ENCODE measurements at places on chromosomes 2 and 18.

- DNase-seq, result no peak
Measured at GRCh38 chr2:73260338-73260984, 23.8 kb downstream of the FBXO41 start.

- no peak for DNase-seq
Measured at GRCh38 chr2:66344087-66344663, 90.8 kb upstream of the MEIS1 start.

DNA sequence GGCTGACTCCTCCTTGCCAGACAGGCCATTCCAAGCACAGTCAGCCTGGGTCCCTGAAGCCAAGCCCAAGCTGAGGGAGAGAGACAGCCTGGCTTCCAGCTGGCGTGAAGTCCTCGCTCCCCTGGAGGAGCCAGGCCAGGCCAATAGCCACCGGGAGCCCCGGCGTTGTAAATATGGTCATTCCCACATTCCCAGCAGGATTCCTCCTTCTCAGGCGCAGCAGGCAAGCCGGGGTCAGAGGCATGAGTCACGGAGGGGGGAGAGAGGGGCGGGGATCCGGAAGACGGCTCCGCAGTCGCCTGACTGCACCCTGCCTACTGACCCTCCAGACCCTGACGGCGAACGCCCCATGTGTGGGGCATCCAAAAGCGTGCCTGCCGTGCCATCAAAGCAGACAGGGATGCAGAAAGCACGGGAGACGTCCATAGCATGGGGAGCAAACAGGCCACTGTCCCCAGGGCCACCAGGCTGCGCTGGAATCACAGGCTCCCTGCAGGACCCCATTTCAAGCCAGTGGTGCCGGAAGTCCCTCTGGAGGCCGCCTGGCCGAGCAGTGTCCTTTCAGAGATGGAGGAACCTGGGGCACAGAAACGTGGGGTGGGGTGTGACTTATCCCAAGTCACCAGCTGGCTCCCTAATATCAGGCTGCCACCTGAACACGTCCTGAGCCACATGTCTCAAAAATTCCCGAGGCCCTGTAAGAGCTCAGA, 48.2 kb downstream of the TWIST2 start:
- no peak for DNase-seq

DNA sequence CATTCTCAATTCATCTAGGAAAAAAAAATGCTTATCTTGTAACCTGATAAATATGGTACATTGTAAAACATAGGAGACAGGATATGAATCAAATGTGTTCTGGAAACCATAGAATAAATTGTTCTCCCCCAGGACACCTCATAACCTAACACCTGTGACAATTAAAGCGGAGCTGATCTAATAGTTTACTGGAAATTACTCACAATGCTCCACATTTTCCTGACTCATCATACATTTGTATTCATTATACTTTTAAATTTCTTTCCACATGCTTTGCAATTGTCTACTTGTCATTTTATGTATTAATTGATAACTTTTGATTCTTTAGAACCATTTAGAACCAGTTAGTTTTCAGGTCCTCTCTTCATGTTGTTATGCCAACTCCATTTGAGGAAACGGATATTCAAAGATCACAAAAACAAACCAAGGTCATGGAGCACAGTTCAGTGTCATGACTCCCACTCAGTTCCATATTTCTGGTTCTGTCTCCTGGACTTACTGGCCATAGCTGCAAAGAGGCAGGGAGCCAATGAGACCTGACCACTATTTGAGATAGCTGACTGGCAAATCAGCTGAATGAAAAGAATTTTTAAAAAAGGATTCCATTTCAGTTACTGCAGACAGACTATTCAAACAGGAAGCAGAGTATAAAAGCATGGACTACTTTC, 128.5 kb downstream of the CALCRL start:
- no peak for DNase-seq

- DNase-seq, result no peak
Measured at GRCh38 chr18:35953688-35954087, 18.8 kb upstream of the RMP24 start.

DNA sequence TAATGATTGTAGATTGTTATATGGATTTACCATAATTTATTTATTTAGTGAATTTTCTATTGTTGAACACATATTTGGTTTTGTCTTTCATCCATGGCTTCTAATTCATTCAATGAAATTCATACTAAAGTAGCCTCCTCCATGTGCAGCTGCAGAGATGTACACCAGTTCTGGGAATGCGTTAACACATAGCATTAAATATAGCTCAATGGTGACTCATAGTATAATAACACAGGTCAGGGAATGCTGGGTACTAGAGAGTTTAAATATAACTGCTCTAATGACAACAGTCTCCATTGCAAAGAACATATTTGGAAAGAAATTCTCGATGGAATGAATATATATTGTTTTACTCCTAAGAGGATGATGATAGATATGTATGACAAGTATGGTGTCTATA, 1190.2 kb upstream of the NRXN1 start:
- DNase-seq, result peak; percentile 45

GRCh38 chr2:229265727-229266126, 5.4 kb downstream of the PID1 start:
- DNase-seq, result no peak

DNA sequence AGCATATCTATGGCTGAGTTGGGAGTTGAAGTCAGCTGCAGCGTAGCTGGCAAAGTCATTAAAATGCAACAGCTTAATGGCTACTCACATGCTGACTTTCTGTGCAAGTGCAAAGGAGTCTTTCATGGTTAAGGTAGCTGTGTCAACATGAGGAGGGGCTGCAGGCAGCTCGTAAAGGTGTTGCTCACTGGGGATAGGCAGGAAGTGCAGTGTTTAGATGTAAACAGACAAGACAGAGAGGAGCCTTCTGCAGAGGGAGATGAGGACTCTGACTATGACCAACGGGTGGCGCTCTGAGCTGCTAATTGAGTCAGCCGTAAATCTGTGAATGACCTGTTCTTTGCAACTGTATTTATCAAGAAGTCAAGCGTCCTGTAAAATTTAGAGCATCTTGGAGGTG, 22.3 kb upstream of the CAVIN2 start:
- no peak for DNase-seq

- no peak for DNase-seq
Measured at GRCh38 chr2:216243026-216243425, 129.3 kb downstream of the MARCHF4 start.

DNA sequence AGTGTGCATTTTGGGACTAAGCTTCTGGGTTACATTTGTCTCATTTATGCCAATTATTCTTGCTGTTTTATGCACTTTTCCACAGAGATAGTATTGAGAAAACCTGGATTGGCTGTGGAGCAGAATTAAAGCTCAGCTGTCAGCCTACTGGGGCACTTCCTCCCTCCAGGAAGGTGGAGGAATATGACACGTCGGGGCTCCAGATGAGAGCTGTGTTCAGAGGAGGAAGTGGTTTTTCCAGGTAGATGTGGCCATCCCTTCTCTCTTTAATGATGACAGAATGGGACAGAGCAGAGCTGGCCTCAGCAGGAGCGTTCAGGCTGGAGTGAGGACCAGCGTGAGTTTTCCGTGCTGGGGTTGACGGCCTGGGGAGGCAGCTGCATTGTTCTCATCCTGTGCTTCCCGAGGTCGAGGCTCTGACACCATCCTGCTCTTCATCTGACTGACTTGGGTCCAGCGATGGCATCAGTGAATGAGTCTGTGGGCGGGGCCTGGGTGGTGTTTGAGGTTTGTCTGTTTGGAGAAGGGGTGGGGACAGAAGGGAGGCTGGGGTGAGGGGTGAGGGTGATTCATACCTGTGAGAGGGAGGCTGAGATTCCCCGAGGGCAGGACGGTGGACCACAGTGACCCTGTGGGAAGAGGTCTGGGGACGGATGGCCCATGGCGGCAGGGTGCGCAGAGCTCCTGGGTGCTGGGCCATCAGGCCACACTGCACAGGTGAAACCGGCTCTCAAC, 207.0 kb downstream of the LDLRAD4 start:
- no peak for DNase-seq

DNA sequence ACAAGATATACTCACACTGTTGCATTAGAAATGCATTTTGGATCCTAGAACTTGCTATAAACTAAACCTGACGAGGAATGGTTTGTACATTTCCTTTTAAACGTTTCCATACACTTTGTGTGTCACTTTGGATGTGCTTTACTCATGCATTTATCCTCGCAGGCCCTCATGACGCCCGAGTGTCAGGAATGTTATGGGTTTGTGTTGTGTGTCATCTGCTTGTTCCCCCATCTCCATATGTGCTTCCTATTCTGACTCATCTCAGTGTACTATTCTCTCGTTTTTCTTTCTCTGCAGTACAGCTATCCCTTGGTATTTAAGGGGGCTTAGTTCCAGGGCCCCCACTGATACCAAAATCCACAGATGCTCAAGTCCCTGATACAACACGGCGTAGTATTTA, 121.5 kb upstream of the RASGRP3 start:
- DNase-seq, result peak; percentile 83

- DNase-seq, result no peak
Measured at GRCh38 chr2:231245249-231246094, 47.0 kb downstream of the ARMC9 start.

DNA sequence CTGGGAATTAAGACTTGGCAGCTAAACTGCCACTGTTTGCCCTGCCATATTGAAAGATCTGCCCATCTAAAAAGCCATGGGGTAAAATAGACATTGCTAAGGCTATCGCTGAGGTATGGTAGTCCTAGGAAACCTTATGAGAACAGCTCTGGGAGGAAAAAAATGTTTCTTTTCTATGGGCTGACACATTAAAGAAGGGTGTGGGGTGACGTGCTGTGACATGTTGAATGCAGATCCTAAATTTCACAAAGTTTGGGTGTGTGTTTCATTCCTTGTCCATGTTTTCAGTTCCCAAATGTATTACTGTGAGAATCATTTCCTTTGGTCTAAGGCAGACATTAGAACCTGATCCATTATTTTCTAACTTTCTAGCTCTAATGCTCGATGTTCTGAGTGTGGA, 766.4 kb downstream of the BCL11A start:
- DNase-seq, result no peak

DNA sequence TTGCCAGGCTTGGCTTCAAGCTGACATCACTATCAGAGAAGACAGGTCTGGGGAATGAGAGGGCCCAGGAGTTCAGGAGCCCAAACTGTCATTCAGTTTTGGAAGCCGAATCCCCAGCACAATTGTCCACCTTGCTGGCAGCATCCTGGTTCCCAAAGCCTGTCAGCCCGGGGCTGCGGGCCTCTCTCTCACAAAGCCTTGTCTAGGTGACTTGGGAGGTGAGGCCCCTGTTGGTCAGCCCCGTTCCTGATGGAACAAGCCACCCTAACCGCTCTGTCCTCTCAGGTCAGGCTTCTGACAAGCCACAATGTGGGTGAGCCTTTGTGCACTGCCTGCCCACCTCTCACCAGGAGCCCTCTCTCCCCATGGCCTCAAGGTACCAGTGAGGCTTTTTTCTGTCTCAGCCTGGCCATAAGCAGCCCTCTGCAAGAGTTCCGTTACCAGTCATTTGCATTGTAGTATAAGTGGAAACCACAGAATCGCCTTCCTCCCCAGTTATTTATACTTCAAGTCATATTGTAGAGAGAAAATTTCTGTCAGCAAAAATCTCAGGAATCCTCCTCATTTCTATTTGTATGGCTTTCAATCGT, 100.6 kb downstream of the MSH2 start:
- DNase-seq, result no peak

GRCh38 chr18:13159579-13159978, 59.0 kb upstream of the LDLRAD4 start:
- DNase-seq, result peak; percentile 35

DNA sequence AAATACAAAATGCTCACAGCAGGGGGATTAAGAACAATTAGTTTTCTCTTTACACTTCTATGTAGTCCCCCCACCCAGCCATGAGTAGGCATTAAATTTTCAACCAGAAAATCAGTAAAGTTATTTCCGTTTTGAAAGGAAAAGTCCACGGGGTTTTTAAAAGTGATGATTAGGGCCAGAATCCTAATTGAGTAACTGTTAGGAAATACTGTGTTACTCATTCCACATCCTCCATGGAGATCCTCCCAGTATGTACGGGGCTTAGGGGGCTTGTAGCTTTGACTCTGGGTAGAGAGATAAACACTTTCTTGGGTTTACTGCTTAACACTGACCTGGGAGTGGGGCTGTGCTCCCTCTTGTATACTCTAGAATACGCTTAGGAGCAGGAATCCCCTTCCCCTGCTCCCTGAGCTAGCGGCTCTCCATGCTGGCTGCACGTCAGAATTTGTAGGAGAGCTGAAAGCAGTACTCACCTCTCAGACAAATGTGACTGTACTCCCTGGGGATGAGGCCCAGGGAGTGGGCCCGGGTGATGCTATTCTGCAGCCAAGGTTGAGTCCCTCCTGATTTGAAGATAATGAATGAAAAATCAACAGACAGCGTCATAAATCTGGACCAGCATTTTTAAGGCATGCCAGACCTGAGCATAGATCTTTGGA, 100.5 kb downstream of the SLC4A3 start:
- no peak for DNase-seq

DNA sequence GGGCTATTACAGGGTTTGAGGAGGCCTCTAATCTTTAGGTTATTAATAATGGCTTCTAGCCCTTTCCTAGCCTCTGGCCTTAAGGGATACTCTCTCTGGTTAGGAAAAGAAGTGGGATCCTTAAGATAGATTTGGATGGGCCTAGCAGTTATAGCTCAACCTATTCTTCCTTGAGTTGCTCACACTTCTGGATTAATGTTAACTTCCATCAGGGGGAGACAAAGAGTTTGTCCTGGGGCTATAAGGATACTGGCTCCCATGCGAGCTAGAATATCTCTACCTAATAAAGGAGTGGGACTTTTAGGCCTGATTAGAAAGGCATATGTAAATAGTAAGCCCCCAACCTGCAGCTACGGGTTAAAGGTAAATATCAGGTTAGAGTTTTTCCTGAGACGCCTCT, 14.3 kb upstream of the PTH2R start:
- DNase-seq, result no peak

GRCh38 chr2:15038366-15039364, 406.1 kb downstream of the LRATD1 start:
- DNase-seq, result no peak

DNA sequence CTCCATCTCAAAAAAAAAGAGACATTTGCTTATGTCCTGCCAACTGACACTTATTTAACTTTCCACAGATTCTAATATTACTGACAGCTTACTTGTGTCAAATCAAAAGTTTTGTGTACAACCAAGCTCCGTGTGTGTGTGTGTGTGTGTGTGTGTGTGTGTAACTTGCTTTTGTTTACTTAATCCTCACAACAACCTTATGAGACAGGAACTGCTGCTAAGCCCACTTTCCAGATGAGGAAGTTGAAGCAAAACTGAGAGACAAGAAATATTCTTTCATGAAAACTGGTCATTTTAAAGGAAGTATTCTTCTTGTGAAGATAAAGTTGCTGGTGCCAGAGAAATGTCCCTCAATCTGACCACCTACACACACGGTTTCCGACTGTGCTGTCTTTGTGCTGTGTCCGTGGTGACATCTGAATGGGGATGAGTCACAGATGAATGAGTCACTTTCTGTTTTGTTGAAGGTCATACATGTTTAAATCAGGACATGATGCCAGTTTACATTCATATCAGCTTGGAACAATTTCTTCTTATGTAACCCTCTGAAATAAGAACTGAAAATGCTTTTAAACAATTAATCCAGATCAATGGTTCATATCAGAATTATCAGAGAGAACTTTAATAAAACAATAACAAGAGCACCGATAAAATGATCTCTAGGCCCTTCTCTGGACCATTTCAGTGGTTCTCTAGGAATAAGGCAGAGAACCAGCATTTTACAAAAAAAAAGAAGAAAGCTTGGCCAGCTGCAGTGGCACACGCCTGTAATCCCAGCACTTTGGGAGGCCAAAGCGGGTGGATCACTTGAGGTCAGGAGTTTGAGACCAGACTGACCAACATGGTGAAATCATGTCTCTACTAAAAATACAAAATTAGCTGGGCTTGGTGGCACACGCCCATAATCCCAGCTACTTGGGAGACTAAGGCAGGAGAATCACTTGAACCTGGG, 95.5 kb downstream of the THNSL2 start:
- peak; percentile 10 for DNase-seq

GRCh38 chr2:237055386-237056100, 30.1 kb upstream of the COPS8 start:
- no peak for DNase-seq

Data from non-pigmented ciliary epithelial cell (primary cell).